ENCODE measurements at places on chromosomes 2 and 18.

DNA sequence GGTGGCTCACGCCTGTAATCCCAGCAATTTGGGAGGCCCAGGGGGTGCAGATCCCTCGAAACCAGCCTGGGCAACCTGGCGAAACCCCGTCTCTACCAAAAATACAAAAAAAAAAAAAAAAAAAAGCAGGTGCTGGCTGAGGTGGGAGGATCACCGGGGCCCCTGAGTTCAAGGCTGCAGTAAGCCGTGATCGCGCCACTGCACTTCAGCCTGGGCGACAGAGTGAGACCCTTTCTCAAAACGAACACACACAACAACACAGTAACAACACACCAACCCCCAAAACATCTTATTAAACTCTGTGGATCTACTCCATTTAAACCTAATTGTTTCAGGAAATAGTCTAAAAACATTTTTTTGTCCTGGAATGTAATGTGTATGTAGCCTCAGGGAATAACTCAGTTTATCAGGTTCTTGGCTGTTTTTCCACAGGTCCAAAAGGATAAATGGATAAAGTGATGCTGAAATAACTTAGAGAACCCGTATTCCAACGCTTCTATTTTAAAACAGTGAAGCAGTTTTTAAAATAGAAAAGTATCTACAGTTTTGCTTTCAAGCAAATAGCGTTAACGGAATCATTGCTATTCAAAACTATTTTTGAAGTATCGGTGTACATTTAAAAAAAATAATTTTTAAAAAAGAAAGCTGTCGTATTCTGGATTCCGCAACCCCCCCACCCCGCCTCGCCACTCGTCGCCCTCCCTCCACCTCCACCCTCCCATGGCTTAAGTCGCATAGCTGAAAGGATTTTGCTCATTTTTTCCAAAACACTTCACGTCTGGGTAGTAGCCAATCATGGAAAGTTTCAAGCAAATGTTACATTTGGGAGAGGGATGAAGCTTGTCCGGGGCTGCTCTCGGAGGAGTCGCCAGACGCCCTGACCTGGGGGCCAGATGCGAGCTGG, 895 bp upstream of the GLS start:
- DNase-seq = peak; percentile 43

DNA sequence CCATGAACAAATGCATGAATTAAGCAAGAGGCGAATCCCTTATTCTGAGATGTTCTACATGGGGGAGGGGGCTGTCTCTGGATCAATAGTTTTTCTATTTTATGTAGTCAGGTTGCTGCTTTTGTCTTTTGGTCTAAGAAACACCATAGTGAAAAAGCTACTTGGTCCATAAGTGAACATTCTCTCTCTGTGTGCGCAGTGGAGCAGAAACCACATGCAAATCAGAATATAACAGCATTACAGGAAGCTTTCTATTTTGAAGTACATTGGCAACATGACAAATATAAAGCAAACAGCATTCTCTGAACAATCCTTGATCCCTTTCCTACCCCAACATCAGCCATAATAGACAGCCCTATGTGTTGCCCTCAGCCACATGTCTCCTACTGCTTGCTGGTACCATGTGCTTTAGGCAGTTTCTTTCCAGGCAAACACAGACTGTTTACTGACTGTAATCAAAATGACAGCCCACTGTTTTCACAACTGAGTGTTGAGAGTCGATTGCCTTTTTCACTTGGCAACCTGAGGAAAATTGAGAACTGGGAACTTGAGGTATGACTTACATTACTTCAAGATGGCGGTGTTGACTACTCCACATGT, 10.6 kb downstream of the SCN3A start:
- no peak for DNase-seq

- DNase-seq = no peak
Measured at GRCh38 chr18:79275461-79275860, 120.3 kb upstream of the NFATC1 start.

DNA sequence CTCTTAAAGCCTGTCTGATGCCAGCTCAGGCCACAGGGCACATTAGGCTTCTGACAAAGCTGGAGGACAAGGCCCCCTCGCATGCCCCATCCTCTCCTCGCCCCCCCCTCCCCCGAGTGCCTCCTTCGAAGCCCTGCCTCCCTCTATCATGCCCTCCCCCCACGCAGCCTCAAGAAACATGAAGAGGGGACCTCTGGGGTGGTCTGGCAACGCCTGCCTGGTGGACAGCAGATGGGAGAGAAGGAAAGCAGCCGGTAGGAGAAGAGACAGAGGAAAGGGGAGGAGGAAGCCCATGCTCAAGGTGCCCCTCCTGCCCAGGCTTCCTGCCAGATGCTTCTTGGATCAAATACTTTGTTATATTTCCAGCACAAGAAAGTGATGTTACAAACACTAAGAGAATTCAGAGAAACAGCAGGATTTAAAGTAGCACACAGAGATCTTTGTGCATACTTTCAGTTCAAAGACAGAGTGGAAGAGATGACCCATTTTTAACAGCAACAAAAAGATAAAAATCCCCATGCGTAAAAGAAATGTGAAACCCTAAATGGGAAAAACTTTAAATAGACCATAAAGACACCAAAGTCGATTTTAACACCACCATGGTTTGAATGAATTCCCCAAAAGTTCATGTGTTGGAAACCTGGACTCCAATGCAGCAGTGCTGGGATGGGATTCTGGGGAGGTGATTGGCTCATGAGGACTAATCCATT, 19.0 kb downstream of the BOK start:
- DNase-seq = no peak

GRCh38 chr2:3432693-3433338, 53.3 kb downstream of the TRAPPC12 start:
- DNase-seq = no peak

GRCh38 chr2:152826581-152827279, 108.3 kb downstream of the ARL6IP6 start:
- DNase-seq = no peak

- no peak for DNase-seq
Measured at GRCh38 chr2:159067971-159068370, 99.5 kb downstream of the TANC1 start.

- no peak for DNase-seq
Measured at GRCh38 chr2:207505171-207505570, 24.6 kb upstream of the CREB1 start.

DNA sequence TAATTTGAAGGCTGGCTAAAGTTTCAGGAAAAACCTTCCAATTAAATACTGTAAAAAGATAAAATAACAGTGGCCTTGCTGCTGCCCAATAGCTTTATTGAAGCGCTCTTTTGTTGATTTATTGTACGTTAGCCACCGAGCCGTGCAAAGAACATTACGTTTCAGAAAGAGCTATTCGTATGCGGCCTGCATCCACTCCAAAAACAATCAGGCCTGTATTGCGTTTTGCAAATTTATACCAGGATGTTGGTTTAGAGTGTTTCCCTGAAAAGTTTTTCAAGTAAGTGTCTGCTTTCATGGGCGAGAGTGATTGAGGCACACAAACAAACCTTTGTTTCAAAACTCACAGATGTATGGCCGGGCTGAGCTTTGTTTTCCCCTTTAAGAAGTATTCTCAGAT, 257.2 kb upstream of the SALL3 start:
- DNase-seq = no peak

Measured in CD4-positive, alpha-beta T cell treated with Interleukin-21 for 1 hour (primary cell).